ENCODE measurements at places on chromosomes 12 and 14.

DNA sequence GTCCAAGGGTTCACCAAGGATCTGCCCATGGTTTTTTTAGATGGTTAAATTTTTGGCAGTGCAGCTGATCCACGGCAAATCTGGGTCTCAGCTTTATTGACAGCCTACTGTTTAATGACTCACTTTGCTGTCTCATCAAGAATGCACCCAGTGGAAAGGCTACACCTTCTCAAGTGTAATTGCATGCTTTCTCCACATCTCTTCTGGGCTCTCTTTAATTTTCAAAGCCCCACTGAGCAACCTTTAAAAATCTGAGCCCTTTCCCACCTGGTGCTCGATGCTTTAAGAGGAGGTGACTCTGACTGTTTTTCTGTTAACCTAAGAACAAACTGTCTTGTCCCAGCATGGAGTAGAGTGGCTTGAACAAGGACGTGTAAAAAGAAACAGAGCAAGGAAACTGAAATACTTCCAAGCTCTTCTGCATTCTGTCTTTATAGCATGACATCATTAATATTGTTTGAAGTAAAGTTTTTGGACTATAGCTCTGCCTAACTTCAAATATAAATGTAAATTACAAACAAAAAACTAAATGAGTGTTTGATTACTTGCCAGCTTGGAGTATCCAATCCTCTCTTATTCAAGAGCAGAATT lies 214.2 kb upstream of the KRR1 start:
- no peak for DNase-seq

- DNase-seq = no peak
Observed at GRCh38 chr12:32110942-32111341, 4.3 kb downstream of the BICD1 start.

DNA sequence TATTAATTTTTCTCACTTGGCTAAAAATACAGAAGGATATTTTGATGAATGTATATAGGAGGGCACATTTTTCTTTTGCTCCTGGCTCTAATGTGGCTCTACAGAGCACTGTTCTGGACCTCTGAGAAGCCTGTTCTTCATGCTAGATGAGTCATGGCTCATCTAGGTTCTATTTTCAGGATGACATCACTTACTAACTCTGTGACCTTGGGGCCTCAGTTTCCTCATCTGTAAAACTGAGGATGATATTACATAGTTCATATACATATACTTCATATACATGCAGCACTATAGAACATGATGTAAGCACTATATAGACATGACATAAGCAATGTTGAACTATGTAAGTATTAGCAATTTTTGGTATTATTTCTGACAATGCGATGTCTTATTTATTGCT lies 35.8 kb downstream of the SOCS2 start:
- no peak for DNase-seq

- no peak for DNase-seq
Observed at GRCh38 chr12:60398547-60398946, 802.7 kb downstream of the SLC16A7 start.

- DNase-seq = no peak
Observed at GRCh38 chr14:103111232-103111868, 11.9 kb upstream of the TNFAIP2 start.

GRCh38 chr12:24441458-24441857 lies 492.0 kb upstream of the SOX5 start:
- DNase-seq = no peak

GRCh38 chr12:53626702-53627169 lies 554 bp upstream of the ATF7 start:
- DNase-seq = no peak

DNA sequence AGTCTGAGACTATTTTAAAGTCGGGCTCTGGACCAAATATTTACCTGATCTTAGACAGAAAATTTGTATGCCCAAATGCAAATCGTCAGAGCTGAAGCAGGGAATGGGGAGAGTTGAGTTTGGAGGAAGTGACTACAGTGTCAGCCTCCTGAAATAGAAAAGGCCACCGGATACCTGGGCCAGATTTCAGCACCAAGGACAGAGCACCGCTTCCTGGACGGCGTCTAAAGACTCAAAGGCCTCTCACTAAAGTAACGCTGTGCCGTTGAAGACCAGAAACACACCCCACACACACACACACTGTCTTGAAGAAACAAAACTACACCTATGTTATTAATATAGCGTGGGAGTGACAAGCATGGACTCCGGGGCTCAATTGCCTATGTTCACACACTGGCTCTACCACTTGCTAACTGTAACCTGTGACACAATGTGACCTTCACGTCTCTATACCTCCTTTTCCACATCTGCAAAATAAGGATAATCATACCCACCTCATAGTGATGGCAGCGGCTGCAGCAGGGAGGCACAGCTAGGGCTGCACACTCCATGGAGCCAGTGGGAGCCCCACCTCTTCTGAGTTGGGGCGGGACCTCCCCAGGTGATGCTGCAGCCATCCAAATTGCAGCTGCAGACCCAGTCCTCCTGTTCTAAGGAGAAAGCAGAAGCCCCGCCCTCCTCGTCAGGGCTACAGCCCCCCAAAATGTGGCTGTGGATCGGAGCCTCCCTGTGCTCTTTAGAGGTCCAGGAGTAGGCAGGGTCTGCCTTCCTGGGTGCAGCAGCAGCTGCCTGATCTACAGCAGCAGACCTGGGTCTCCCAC lies 35.6 kb downstream of the KRT76 start:
- peak; percentile 65 for DNase-seq

GRCh38 chr12:5512601-5512970 lies 80.7 kb downstream of the NTF3 start:
- DNase-seq = no peak

- DNase-seq = no peak
Observed at GRCh38 chr12:16349131-16349460, 1.7 kb downstream of the MGST1 start.

DNA sequence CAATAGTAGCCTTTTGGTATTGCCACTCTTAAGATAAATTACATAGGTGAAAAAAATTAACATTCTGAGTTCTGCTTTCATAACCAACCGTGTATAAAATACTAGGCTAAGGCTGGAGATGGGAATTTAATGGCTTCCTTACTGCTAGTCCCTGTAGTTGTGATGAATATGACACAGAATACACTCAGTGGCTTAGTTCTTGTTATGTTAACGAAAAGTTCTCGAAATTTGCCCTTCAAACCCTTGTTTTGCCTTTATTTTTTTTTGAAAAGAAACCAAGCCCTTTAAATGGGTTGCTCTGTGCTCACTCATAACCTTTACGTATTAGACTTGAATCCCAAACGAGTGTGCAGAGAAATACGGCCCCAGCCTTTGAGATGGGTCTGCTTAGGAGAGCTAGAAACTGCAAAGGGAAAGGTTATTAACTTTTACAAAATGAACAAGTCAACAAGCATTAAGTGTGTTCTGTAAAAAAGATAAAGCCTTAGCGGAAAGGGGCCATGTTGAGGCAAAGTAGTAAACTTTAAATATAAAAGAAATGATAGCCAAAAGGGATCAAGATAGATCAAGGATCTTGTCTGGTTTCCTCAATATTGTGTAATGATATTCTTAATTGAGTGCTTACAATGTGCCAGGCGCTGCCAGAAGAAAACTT lies 1.7 kb downstream of the NUDT4 start:
- no peak for DNase-seq

DNA sequence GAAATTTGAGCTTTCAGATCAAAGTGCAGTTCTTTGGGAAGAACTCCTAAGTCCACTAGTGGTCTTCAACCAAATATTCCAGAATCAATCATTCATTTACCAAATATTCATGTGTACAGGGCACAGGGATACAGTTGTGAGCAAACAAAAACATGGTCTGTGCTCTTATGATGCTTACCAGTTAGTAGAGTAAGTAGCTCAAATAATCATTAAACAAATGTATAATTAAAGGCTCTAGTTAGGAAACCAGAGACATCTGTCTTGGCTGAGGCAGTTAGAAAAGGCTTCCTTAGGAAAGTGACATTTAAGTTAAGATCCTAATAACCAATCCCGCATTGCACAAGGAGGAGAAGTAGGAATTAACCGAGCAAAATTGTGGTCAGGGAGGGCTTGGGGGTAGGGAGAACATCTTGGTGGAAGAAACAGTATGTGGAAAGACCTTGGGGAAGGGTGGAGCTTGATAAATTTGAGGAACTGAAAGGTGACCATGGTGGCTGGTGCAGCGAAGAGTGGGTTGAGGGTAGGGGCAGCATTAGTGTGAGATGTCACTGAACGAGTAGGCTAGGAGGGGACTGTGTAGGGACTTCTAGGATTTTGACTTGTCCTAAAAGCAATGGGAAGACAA lies 40.0 kb downstream of the PEBP1 start:
- no peak for DNase-seq

GRCh38 chr14:94622653-94623421 lies 10.6 kb downstream of the SERPINA3 start:
- DNase-seq = no peak

GRCh38 chr14:22887990-22888378 lies 5.0 kb downstream of the REM2 start:
- DNase-seq = no peak

GRCh38 chr12:50353869-50354593 lies 42.4 kb downstream of the FAM186A start:
- no peak for DNase-seq

DNA sequence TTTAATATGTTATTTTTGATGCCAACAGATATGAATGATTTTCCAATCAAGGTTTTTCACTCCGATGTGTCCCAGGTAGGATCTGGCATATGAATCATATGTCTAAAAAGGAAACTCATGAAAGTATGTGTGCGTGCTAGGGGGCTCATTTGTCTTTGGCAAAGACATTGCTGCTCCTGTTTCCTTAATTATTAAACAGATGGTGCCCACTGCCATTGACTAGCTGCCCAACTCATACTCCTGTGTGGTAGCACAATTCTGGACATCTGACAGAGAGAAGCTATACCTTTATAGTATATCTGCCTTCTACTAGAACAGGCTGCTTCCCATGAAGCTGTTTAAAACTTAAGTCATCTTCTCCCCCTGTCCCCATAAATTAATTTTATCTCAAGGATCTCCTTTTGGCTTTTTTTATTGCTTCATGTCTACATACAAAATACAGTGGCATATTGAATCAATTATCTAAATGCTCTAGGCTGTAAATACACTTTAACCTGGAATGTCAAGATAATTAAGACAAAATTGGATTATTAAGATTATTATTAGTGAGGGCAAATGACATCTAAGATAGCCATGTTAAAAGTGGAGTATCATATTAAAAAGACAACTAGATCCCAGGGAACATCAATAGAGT lies 1.4 kb upstream of the PDE3A start:
- no peak for DNase-seq

DNA sequence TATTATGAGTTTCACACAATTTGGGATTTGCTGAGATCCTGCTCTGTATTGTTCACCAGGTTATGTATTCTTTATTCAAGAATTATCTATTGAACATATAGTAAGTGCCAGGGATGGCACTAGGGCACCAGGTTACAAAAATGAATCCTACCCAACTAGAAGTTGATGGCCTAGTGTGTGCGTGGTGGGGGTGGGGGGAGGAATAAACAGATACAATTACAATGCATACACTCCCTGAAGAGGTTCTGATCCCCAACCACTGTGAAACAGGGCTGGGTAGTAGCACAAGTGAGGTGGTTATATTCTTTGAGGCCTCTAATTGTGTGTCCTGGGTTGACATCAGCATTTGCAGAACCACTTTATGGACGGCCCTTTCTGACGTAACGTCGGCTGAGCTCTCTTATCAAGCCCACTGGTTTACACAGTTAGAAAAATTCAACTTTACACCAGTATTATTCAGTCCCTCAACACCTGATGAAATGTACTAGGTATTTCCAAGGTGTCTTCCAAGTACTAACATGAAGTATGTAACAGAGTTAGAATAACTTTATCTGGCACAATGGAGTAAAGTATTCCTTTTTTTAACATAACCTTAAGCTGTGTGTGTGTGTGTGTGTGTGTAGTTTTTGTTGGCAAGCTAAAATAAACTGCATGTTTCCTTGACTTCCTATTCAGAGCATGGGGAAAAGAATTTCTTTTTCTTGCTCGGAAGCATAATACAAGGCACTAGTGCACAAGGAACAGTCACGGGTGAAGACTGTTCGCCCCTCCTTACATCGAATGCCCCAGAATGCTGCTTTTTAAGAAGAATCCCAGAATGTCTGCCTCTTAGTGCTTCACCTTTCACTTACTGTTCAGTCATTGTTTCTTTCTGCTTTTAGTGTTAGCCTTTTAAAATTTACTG lies 8.1 kb upstream of the GLRX5 start:
- DNase-seq = no peak

GRCh38 chr12:46832130-46832704 lies 6.4 kb upstream of the SLC38A4 start:
- DNase-seq = no peak

GRCh38 chr12:11881835-11882234 lies 188.9 kb upstream of the BCL2L14 start:
- DNase-seq = no peak

- DNase-seq = no peak
Observed at GRCh38 chr14:78674820-78675219, 504.6 kb downstream of the NRXN3 start.

- no peak for DNase-seq
Observed at GRCh38 chr12:108905725-108906124, 25.8 kb downstream of the DAO start.

DNA sequence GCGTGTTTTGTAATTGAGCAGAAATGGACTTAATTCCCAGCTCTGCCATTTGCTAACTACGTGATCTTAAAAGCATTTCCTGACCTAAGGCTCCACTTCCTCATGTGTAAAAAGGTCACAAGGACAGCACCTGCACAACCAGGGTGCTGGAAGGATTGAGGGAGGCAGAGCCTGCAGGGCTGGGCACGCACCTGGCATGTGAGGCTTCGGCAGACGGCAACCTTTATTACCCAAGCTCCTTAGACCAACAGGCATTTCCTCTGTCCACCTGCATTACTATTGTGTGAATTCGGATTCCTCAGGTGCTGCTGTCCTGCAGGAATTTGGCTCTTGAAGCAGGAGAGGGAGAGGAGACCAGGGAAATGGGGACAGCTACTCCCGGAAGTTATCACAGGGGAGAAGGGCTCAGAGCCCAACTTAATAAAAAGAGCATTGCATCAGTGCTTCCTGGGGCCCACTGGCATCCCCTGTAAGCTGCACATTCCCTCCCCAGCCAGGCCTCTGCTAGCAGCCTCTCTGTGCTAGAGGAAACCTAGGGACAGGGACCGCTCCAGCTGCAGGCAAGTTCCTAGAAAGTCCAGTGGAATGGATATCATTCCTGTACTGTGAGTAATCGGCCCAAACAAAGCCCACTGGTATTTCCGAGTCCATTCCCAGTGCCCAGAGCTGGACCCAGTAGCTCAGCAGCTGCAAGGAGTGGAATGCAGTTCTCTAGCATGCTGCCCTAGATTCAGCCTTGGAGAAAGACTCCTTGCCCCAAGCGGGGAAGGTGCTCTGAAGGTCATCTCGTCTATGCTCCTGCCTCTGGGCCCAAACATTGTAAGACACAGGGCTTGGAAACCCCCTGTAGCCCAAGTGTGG lies 157.1 kb upstream of the CCND2 start:
- no peak for DNase-seq

GRCh38 chr12:95484524-95484923 lies 10.6 kb downstream of the METAP2 start:
- no peak for DNase-seq

- no peak for DNase-seq
Observed at GRCh38 chr12:95336387-95337067, 118.9 kb downstream of the VEZT start.

All from activated naive CD4-positive, alpha-beta T cell (primary cell).